ENCODE measurements at places on chromosomes 12 and 14.

DNA sequence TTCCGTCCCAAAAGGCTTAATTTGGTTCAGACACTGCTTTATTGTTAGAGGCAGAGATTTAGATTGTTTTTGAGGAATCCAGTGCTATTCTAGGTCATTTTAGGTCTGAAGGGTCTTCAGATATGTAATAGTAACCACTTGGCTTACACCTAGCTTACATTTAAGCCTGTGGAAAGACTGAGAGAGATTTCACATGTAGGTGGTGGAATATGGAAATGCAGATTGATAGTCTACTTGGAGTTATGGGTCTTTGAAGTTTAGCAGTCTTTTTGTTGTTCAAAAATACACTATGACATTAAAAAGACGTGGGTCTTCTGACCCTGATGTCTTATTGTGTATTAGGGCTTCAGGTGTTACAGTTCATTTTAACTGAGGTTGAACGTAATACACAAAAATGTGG lies 51.4 kb upstream of the CCT2 start:
- no peak for DNase-seq

DNA sequence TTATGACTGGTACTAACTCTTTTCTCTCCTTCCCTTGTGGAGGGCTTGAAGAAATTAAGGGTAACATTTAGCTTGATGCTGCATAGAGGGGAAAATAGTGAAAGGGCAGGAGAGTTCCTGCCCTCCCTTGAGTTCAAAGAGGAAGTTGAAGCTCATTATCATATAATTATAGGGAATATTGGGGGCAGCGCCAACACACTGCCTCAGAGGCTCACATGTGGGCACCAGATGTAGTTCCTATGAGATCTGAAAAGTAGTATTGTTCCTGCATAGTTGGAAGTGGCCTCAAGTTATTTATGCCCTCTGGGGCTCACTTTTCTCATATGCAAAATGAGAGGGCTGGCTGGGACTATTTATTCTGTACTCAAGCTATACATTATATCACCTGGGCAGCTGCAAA lies 33.0 kb upstream of the FGF23 start:
- DNase-seq: no peak

- no peak for DNase-seq
Measured at GRCh38 chr12:981961-982360, 9.1 kb upstream of the ERC1 start.

GRCh38 chr12:23564451-23565152 lies 384.9 kb downstream of the SOX5 start:
- DNase-seq: no peak

GRCh38 chr12:125100551-125101434 lies 35.6 kb downstream of the AACS start:
- DNase-seq: no peak

Measured in NCI-H2227 treated with DMSO at 0.1 percent for 48 hours (cell line).